ENCODE measurements at places on chromosomes 3 and 15.
A peak's percentile ranks its signal among the peaks of the same experiment; 100 is the strongest.

GRCh38 chr15:65032801-65033537, 3.5 kb upstream of the MTFMT start:
- peak; percentile 56 for DNase-seq

GRCh38 chr3:21238661-21239060, 512.3 kb downstream of the ZNF385D start:
- DNase-seq, result no peak

DNA sequence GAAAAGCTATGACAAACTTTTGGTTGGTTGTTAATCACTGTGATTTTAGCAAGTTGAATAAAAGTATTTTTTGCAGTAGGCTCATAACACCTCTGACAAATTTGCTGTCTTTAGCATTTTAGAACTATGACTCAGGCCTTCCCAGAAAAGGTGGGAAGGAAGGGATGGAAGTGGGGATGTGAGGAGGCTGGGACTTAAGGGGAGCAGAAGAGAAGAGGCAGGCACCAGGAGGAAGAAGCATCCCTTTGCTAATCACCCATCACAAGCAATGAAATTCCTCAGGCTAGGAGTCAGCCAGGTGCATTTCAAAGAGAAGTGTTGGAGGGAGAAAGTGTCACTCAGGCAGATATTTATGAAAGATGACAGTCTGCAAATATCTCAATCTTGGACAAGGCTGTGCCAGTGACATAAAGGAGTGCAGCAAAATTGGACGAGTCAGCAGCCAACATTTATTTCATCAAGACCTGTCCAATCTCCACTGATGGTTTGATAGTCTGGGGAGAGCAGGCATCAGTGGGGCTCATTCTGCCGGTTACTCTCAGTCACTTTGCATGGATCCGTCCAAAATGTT, 337.3 kb upstream of the ARRDC4 start:
- no peak for DNase-seq

DNA sequence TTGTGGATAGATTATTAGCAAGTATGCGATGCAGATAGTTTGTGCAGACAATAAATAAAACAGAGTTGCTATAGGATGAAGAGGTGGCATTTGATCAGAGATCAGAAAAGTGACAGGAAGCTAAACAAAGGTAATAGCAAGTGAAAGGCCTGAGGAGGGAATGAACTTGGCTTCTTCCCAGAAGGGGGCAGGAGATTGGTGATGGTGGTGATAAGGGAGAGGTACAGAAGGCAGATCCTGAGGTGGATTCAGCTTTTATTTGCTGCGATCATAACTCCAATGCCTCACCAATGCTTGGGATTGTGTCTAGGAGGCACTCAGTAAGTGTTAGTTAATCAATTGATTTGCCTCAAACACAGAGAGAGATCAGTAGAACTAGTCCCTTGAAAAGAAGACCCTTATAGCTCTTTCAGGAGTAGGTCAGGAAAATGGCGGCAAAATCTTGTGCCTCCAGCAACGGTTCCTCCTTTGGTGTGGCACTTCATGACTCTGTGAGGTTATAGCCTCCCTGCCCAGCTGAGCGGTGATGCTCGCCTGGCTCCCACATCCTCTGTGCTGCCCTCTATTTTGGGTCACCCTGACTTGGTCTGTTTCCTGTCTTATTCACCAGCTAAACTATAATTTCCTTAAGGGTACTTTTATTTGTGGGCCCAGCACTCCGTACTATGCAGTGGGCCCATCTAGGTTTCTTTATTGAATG, 37.5 kb downstream of the TGFBR2 start:
- no peak for DNase-seq

- no peak for DNase-seq
Observed at GRCh38 chr3:274927-275326, 78.4 kb downstream of the CHL1 start.

- DNase-seq, result no peak
Observed at GRCh38 chr3:193344486-193344885, 34.1 kb downstream of the ATP13A5 start.

GRCh38 chr3:115931581-115931980, 308.3 kb downstream of the GAP43 start:
- no peak for DNase-seq

- no peak for DNase-seq
Observed at GRCh38 chr3:177106594-177106993, 90.7 kb downstream of the TBL1XR1 start.

DNA sequence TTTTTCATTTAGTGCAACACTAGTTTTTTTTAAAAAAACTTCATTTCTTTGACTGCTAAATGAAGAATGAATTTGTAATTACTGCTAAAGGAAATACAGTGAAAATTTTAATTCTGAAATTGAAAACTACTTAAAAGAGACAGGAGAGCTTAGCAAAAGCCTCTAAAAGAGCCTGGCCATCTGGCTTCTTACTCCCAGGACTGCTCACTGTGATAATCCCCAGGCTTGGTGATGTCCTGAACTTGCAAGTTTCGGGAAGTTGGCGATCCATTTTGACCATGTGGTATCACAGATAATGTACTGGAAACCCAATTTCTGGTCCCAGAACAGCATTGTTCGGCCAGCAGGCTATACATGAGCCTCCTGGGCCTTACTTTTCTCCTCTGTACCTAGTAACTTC, 292.1 kb downstream of the FGF12 start:
- DNase-seq, result no peak

DNA sequence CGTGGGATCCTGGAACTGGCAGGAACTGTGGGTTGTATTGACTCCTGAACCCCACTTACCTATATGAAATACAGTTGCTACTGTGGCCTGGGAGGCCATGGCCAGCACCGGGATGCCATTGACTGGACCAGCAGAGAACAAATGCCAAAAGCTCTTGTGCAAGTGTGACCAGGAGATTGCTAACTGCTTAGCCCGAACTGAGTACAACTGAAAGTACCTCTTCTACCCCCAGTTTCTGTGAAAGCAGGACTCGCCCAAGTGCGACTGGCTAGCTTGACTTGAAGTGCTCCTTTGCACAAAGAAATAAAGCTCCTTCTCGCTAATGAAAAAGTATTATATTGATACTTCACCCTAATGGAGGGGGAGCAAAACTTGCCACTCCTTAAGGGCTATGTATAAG, 101.3 kb upstream of the ATP11B start:
- no peak for DNase-seq

GRCh38 chr3:190514413-190515153, 698 bp downstream of the IL1RAP start:
- DNase-seq, result peak; percentile 63

GRCh38 chr3:50661321-50661837, 13.3 kb upstream of the DOCK3 start:
- DNase-seq, result no peak

DNA sequence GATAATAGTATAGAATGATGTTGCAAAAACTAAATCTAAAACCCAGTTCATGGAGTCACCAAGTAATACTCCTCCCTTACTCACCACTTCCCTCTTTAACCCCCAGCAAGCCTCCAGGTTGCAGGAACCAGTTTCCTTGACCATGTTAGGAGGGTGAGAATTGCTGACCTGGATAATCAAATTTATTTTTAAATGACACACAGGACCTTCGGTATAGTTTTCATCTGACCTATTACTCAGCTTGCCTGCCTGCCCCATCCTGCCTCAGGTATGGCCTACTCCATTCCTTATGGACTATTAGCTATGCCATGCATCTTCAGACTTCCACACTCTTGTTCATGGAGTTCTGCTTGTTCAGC, 883 bp downstream of the RTP4 start:
- no peak for DNase-seq

- DNase-seq, result no peak
Observed at GRCh38 chr3:195195321-195196209, 75.4 kb downstream of the XXYLT1 start.

GRCh38 chr15:80594091-80594889, 100.8 kb upstream of the ABHD17C start:
- DNase-seq, result no peak

DNA sequence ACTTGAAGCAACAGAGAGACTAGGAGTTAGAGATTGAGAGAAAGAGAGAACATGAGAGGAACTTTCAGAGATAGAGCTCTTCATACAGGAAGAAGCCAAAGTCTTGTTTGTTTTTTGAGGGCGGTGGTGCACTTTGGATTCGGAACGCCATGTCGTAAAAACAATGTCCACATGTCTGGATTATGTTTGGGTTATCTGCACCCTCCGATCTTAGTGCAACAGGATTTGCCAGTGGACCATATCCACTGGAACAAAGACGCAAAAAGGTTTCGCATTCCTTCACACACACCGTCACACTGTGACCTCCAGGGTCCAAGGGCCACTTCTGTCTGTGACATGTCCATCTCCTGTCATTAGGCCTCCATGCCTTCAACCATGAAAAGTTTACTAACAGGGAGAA, 141.8 kb upstream of the ATP11B start:
- DNase-seq, result no peak

GRCh38 chr3:4571690-4572334, 78.7 kb downstream of the ITPR1 start:
- no peak for DNase-seq

- no peak for DNase-seq
Observed at GRCh38 chr3:197836244-197836643, 45.2 kb downstream of the LRCH3 start.

- DNase-seq, result peak; percentile 41
Observed at GRCh38 chr15:50750227-50750705, 15.2 kb downstream of the SPPL2A start.

- DNase-seq, result peak; percentile 37
Observed at GRCh38 chr3:130662501-130662996, 84.1 kb downstream of the PIK3R4 start.

- DNase-seq, result no peak
Observed at GRCh38 chr15:89364741-89365450, 30.3 kb upstream of the POLG start.

- DNase-seq, result no peak
Observed at GRCh38 chr15:92634060-92634459, 21.5 kb downstream of the FAM174B start.

DNA sequence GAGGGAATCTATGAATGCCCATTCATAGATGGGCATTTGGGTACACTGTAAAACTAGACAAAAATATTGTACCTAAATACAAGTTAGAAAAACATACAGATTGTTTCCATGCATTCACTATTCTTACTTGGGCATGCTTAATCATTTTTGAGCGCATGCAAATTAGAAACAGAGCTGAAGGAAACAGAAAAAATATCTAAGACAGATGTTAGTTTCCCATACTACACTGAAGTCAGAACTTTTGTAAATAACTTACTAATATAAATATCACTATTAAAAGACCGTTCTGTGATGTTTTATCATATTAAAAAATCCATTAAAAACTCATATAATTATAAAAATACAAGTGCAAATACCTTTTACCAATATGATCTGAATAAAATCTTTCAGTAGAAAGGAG, 58.7 kb downstream of the GOLIM4 start:
- no peak for DNase-seq

GRCh38 chr3:170441412-170441811, 22.7 kb downstream of the CLDN11 start:
- DNase-seq, result no peak

- DNase-seq, result peak; percentile 89
Observed at GRCh38 chr15:64893481-64894394, 18.0 kb upstream of the ANKDD1A start.

GRCh38 chr15:101451266-101451799, 38.2 kb downstream of the PCSK6 start:
- DNase-seq, result peak; percentile 80

GRCh38 chr15:96320107-96320506, 10.4 kb upstream of the NR2F2 start:
- DNase-seq, result no peak

DNA sequence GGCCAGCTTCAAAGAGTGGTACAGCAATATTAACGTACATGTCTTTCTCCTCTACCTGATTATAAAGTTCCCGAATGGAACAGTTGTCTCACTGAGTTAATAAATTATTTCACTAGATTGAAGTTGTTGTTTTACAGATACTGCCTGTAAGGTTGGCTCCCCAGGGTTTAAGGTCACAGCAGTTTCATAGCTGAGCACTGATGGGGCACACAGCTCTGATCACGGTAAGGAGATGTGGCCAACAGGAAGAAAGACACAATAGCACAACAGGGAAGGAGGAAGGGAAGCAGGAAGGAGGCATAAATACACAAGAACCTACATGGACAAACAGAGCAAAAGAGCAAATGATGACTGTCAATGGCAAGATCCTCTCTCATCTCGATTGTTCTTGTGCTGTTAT, 215.6 kb downstream of the WNT5A start:
- DNase-seq, result no peak

All from fibroblast of the aortic adventitia (primary cell).